ENCODE measurements at places on chromosomes 5 and 9.
A peak's percentile ranks its signal among the peaks of the same experiment; 100 is the strongest.

- H3K36me3 ChIP-seq, result peaks cover 23% of the 10 kb centered on the region
- H3K27me3 ChIP-seq, result no peaks in the 10 kb centered on the region
- DNase-seq, result no peak
Measured at GRCh38 chr5:37166197-37166596, 83.0 kb downstream of the CPLANE1 start.

- no peak overlapping the region for H3K4me3 ChIP-seq
- DNase-seq, result no peak
- H3K4me1 ChIP-seq, result no peaks in the 10 kb centered on the region
- H3K36me3 ChIP-seq, result no peaks in the 10 kb centered on the region
- H3K27ac ChIP-seq, result no peak overlapping the region
Measured at GRCh38 chr9:96321515-96321914, 19.5 kb upstream of the HSD17B3 start.

DNA sequence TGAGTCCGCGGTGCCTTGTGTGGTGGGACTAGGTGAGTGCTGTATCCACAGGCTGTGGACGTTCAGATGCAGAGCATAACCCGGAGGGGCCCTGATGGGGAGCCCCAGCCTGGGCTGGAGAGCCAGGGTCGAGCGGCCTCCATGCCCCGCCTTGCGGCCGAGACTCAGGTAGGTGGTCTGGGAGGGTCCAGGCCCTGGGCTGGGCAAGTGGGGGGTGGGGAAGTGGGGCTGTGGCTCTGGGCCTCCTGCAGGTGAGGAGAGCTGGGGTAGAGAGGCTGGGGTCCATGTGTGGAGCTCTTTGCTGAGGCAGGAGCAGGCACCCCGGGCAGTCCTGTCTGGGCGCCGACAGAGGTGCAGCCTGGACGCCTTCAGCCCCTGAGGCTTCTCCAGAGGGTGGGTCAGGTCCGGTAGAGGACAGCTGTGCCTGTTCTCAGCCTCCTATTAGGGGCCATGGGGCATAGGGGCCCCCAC is 241.1 kb downstream of the CACNA1B start:
- H3K36me3 ChIP-seq, result peaks cover 15% of the 10 kb centered on the region
- no peak for DNase-seq

DNA sequence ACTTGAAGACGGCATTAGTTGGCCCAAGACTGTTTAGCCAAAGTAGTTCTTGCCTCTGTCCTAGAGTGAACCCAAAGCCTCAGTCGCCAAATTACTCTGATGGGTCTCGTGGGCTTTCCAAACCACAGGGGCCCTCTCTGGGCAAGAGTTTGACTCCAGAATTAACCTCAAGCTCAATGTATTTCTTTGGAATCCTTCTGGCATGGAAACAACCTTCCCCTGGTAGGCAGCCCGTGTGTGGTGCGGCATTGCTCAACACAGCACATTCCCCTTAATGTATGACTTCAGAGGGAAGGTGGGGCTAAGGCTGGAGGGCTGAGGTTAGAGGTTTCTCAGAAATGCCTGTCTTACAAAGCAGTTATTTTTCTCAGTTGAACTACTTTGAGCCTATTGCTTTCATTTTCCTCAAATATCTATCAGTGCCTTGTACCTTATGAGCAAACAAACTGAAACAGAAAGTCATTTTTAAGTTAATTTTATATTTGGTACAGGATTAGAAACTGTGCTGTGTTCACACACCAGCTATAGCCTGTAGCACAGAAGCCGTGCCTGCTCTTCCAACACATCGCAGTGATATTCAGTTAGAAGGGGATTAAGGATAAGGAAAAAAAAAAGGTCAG is 123.9 kb upstream of the HAPLN1 start:
- no peak overlapping the region for H3K27ac ChIP-seq
- peaks cover 15% of the 10 kb centered on the region for H3K4me1 ChIP-seq
- no peaks in the 10 kb centered on the region for H3K27me3 ChIP-seq
- H3K4me3 ChIP-seq, result no peak overlapping the region
- no peaks in the 10 kb centered on the region for H3K36me3 ChIP-seq

- peaks cover 27% of the 10 kb centered on the region for H3K4me1 ChIP-seq
- H3K27me3 ChIP-seq, result no peaks in the 10 kb centered on the region
- no peak for DNase-seq
Measured at GRCh38 chr9:109974143-109974917, 194.3 kb downstream of the PALM2AKAP2 start.

GRCh38 chr5:59608745-59609144 is 284.8 kb downstream of the PDE4D start:
- no peak overlapping the region for H3K4me3 ChIP-seq
- no peaks in the 10 kb centered on the region for H3K36me3 ChIP-seq
- H3K4me1 ChIP-seq, result no peaks in the 10 kb centered on the region
- no peak overlapping the region for H3K27ac ChIP-seq

DNA sequence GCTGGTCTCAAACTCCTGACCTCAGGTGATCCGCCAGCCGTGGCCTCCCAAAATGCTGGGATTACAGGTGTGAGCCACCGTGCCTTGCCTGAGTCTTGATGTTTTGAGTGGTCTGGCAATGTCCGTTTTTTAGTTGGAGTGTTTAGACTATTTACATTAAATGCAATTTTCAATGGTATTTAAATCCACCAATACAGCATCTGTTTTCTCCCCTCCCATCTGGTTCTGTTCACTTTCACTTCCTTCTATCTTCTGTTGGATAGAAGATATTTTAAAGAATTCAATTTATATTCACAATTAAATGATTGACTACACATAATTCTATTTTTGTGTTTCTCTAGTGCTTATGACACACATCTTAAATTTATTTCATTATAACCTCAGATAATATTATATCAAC is 26.0 kb upstream of the PCAT7 start:
- peaks cover 1% of the 10 kb centered on the region for H3K27me3 ChIP-seq
- H3K27ac ChIP-seq, result no peak overlapping the region
- no peak for DNase-seq
- no peaks in the 10 kb centered on the region for H3K4me1 ChIP-seq

GRCh38 chr5:120457839-120458507 is 6.1 kb upstream of the PRR16 start:
- H3K27ac ChIP-seq, result no peak overlapping the region
- DNase-seq, result peak; percentile 60
- no peaks in the 10 kb centered on the region for H3K4me1 ChIP-seq
- H3K36me3 ChIP-seq, result no peaks in the 10 kb centered on the region

- H3K4me1 ChIP-seq, result no peaks in the 10 kb centered on the region
- DNase-seq, result no peak
- H3K27ac ChIP-seq, result no peak overlapping the region
- no peak overlapping the region for H3K4me3 ChIP-seq
Measured at GRCh38 chr5:74665273-74665672, 19.8 kb upstream of the HEXB start.

GRCh38 chr9:127897193-127897692 is 2.2 kb downstream of the ST6GALNAC6 start:
- H3K4me3 ChIP-seq, result no peak overlapping the region
- peaks cover 6% of the 10 kb centered on the region for H3K27me3 ChIP-seq
- H3K27ac ChIP-seq, result peak overlapping the region; percentile 8
- peak; percentile 80 for DNase-seq

DNA sequence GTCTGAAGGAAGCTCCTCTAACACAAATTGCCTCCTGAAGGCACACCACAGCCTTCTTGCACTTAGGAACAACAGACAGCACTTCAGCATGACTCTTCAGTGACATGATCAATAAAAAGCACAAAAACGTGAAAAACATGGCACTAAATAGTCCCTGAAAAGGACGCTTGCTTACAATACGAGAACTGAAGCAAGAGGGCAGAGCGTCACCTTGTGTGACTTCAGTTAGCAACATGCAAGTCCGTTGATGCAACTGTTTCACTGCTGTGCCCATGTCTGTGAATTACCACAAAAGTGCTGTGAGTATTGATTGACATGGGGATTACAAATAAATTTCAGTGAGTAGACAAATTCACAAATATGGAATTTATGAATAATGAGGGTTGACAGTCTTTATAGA is 219.9 kb upstream of the GAS1 start:
- H3K27ac ChIP-seq, result no peak overlapping the region
- no peaks in the 10 kb centered on the region for H3K4me1 ChIP-seq
- no peaks in the 10 kb centered on the region for H3K36me3 ChIP-seq
- H3K27me3 ChIP-seq, result no peaks in the 10 kb centered on the region

DNA sequence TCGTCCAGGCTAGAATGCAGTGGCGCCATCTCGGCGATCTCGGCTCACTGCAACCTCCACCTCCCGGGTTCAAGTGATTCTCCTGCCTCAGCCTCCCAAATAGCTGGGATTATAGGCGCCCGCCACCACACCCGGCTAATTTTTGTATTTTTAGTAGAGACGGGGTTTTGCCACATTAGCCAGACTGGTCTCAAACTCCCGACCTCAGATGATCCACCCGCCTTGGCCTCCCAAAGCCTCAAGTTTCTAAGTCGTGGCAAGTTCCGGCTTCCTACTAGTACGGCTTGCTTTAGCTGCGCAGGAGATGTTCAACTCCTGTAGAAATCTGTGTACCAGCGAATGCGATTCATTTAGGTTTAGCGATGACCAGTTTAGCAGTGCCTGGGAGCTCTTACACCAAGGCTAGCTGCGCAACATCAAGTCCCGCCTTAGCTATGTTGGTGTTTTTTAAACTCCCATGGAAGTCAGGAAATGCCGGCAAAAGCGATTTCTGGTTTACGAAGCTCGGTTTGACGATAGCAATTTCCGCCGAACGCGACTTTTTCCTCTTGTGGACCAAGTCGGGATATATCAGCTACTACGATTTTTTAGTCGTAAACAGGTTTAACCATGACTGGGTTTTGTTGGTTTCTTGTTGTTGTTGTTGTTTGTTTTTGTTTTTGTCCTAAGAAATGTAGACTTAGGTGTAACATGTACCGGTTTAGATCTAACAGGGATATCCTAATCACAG is 46.4 kb downstream of the ANXA2R start:
- no peak for DNase-seq
- H3K4me3 ChIP-seq, result no peak overlapping the region
- H3K27me3 ChIP-seq, result peaks cover 4% of the 10 kb centered on the region
- H3K27ac ChIP-seq, result peak overlapping the region; percentile 81
- no peaks in the 10 kb centered on the region for H3K4me1 ChIP-seq

GRCh38 chr9:109383947-109384346 is 63.1 kb upstream of the EPB41L4B start:
- no peaks in the 10 kb centered on the region for H3K36me3 ChIP-seq
- no peaks in the 10 kb centered on the region for H3K4me1 ChIP-seq
- no peak overlapping the region for H3K27ac ChIP-seq

GRCh38 chr5:154291917-154292316 is 101.4 kb downstream of the GALNT10 start:
- peaks cover 25% of the 10 kb centered on the region for H3K4me1 ChIP-seq
- H3K36me3 ChIP-seq, result peaks cover 3% of the 10 kb centered on the region
- no peak for DNase-seq
- H3K4me3 ChIP-seq, result no peak overlapping the region
- H3K27ac ChIP-seq, result no peak overlapping the region

DNA sequence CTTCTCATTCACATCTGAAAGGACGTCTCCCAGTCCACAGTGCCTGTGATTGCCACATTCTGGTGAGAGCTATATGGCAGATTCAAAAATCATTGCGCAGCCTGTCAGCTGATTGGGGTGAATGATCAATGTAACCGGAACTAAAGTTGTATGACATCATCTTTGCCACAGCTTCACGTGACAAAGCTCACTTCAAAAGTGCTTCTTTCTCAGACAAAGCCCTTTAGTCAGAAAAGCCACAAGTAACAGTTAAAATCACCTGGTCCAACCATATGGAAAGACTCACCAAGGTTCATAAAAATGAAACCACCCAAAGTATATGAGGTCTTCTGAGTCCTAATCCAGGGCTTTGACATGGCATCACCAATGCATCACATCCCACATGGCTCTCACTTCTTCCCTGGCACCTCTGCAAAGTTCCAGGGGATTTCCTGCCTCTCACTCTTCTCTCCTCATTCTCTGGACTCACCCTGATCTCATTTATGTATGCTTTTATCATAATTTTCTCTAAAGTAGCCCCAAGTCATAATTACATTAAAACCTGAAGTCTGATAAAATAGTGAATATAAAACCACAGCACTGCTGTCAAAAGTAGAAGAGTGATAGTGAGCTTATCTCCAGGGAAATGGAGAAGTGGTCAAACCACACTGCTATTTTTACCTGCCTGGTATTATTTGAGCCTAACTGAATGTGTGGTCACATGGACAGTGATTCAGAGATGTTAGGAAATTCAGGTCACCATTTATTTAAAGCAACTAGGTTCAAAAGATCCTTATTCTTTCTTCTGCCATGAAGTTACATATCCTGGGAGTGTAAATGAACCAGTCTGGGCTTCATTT is 193.1 kb upstream of the PTGER4 start:
- no peak for DNase-seq
- no peaks in the 10 kb centered on the region for H3K4me1 ChIP-seq
- no peak overlapping the region for H3K4me3 ChIP-seq
- H3K27ac ChIP-seq, result no peak overlapping the region

DNA sequence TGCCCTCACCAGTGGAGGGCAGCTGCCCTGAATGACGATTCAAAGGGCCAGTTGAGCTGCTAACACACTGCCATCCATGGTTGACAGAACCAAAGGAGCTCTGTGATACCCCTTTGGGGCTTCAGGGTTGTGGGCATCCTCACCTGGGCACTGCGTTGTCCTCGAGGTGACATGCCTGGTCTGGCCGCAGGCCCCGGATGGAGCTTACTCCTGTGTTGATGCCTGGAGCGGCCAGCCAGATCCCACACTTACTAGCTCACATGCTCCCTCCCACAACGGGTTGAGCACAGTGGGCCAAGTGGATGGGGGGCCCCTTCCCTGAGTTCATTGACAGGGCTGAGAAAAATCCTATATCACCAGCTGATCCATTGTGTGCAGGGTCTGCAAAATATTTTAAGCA is 898.9 kb downstream of the TAF11L14 start:
- peaks cover 4% of the 10 kb centered on the region for H3K27me3 ChIP-seq
- no peak for DNase-seq
- H3K36me3 ChIP-seq, result no peaks in the 10 kb centered on the region
- H3K27ac ChIP-seq, result no peak overlapping the region
- no peak overlapping the region for H3K4me3 ChIP-seq

- no peak overlapping the region for H3K4me3 ChIP-seq
- H3K27ac ChIP-seq, result no peak overlapping the region
- no peak for DNase-seq
- H3K27me3 ChIP-seq, result no peaks in the 10 kb centered on the region
Measured at GRCh38 chr9:131813116-131813515, 73.2 kb upstream of the RAPGEF1 start.

- H3K4me1 ChIP-seq, result peaks cover 6% of the 10 kb centered on the region
- H3K36me3 ChIP-seq, result no peaks in the 10 kb centered on the region
- H3K27me3 ChIP-seq, result peaks cover 2% of the 10 kb centered on the region
- no peak overlapping the region for H3K27ac ChIP-seq
- no peak overlapping the region for H3K4me3 ChIP-seq
- no peak for DNase-seq
Measured at GRCh38 chr5:11777096-11777495, 127.2 kb downstream of the CTNND2 start.

- peaks cover 10% of the 10 kb centered on the region for H3K36me3 ChIP-seq
- no peak overlapping the region for H3K27ac ChIP-seq
Measured at GRCh38 chr5:116507941-116508655, 66.5 kb downstream of the SEMA6A start.

GRCh38 chr5:59206132-59206581 is 623.3 kb downstream of the RAB3C start:
- no peaks in the 10 kb centered on the region for H3K27me3 ChIP-seq
- no peak overlapping the region for H3K4me3 ChIP-seq
- H3K36me3 ChIP-seq, result no peaks in the 10 kb centered on the region
- H3K27ac ChIP-seq, result no peak overlapping the region
- DNase-seq, result no peak
- no peaks in the 10 kb centered on the region for H3K4me1 ChIP-seq

- H3K4me1 ChIP-seq, result peaks cover 4% of the 10 kb centered on the region
- H3K36me3 ChIP-seq, result no peaks in the 10 kb centered on the region
- no peak overlapping the region for H3K27ac ChIP-seq
- no peak overlapping the region for H3K4me3 ChIP-seq
Measured at GRCh38 chr9:16673171-16673570, 197.3 kb downstream of the BNC2 start.

GRCh38 chr9:133188006-133188842 is 20.8 kb downstream of the OBP2B start:
- H3K27me3 ChIP-seq, result peaks cover 5% of the 10 kb centered on the region
- peak; percentile 50 for DNase-seq
- no peaks in the 10 kb centered on the region for H3K4me1 ChIP-seq

Data from endothelial cell (in vitro differentiated cells).